ENCODE measurements at places on chromosomes 2 and 18. TPM values are rescaled to one million over a fixed set of nuclear protein-coding genes. Genes with fewer than 3 reads are reported as not detected.

The GNAL gene
- total RNA-seq: 5.1 TPM

The IL36G gene
- total RNA-seq: not detected

The EMILIN2 gene
- total RNA-seq: 5.9 TPM

The L3MBTL4 gene
- total RNA-seq: 0.81 TPM

The TEX44 gene
- total RNA-seq: not detected

The RAB27B gene
- 0.02 TPM for total RNA-seq

The CHPF gene
- total RNA-seq: 25.2 TPM

The GPR35 gene
- total RNA-seq: 0.82 TPM

The PAIP2B gene
- 32.6 TPM for total RNA-seq

The C2orf78 gene
- not detected for total RNA-seq

The BOLL gene
- total RNA-seq: 8.1 TPM

DNA sequence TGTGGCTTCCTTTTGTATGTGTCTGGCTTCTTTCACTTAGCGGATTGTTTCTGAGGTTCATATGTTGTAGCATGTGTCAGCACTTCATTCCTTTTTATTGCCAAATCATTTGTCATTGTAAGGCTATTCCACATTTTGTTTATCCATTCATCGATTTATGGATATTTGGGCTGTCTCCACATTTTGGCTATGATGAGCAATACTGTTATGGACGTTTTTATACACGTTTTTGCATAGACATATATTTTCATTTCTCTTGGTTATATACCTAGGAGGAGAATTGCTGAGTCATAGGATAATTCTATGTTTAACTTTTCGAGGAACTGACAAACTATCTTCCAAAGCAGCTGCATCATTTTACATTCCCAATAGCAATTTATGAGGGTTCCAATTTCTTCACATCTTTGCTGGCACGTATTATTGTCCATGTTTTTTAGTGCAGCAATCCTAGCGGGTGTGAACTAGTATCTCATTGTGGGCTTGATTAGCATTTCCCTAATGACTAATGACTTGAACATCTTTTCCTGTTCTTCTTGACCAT is 48.1 kb upstream of the TBC1D8 start:
- no peaks in the 10 kb centered on the region for H3K36me3 ChIP-seq
- DNase-seq: no peak
- H3K4me3 ChIP-seq: no peak overlapping the region
- no peaks in the 10 kb centered on the region for H3K4me1 ChIP-seq
- no peaks in the 10 kb centered on the region for H3K27me3 ChIP-seq
- H3K27ac ChIP-seq: no peak overlapping the region

GRCh38 chr18:43278355-43278754 is 1.1 kb upstream of the SYT4 start:
- H3K36me3 ChIP-seq: no peaks in the 10 kb centered on the region
- no peak overlapping the region for H3K27ac ChIP-seq
- H3K27me3 ChIP-seq: peaks cover 6% of the 10 kb centered on the region
- H3K4me1 ChIP-seq: no peaks in the 10 kb centered on the region

GRCh38 chr2:167626301-167626700 is 621.1 kb downstream of the STK39 start:
- H3K36me3 ChIP-seq: no peaks in the 10 kb centered on the region
- DNase-seq: no peak
- H3K4me1 ChIP-seq: no peaks in the 10 kb centered on the region
- no peak overlapping the region for H3K4me3 ChIP-seq
- no peaks in the 10 kb centered on the region for H3K27me3 ChIP-seq

DNA sequence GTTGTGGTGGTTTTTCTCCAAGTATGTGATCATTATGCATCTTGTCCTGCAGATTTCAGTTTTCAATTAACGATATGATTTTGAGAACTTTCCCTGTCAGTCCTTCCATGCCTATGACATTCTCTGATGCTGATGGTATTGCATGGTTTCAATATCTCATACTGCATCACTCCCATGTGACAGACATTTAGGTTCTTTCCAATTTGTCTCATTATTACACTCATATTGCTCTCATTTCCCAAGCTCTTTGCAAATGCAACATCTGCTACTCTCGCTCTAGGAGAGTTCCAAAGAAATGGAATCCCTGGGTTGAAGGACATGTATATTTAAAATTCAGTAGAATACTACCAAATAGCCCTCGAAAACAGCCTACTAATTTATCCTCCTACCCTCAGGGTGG is 125.5 kb downstream of the MARCHF4 start:
- H3K27me3 ChIP-seq: no peaks in the 10 kb centered on the region
- H3K4me1 ChIP-seq: no peaks in the 10 kb centered on the region
- no peaks in the 10 kb centered on the region for H3K36me3 ChIP-seq
- DNase-seq: no peak
- no peak overlapping the region for H3K4me3 ChIP-seq

GRCh38 chr2:85760371-85760770 is 6.6 kb downstream of the ATOH8 start:
- H3K27ac ChIP-seq: peak overlapping the region; percentile 13
- DNase-seq: no peak
- H3K4me1 ChIP-seq: peaks cover 83% of the 10 kb centered on the region

DNA sequence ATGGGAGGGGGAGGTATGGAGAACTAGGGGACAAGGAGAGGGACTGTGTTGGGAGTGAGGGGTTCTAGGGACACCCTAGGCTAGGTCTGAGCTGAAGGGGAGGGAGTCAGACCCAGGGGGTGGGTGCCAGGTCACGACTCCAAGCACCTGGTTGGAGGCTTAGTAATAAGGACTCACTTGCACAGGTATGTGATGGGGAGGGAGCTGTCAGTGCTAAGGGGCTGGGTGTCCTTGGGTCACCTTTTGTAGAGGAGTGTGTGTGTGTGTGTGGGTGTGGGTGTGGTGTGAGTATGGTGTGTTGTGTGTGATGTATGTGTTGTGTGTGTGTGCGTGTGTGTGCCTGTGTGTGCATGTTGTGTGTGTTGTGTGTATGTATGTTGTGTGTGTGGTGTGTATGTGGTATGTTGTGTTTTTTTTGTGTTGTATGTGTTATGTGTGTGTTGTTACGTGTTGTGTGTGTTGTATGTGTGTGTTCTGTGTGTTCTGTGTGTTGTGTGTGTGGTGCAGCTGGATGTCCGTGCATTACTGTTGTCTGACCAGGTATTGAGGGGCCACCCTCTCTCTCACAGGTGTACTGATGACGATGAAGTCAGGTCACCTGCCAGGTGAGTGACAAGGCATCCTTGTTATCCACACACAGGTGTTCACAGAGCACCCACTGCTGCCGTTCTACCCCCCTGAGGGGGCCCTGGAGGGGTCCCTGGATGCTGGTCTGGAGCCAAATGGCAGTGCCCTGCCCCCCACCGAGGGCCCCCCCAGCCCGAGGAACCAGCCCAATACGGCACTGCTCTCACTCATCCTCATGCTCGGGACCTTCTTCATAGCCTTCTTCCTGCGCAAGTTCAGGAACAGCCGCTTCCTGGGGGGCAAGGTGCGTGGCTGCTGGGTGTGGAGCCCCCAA is 9.8 kb downstream of the SLC4A3 start:
- H3K27ac ChIP-seq: no peak overlapping the region
- H3K36me3 ChIP-seq: no peaks in the 10 kb centered on the region
- DNase-seq: no peak
- no peaks in the 10 kb centered on the region for H3K4me1 ChIP-seq
- H3K27me3 ChIP-seq: no peaks in the 10 kb centered on the region

- no peak overlapping the region for H3K4me3 ChIP-seq
- no peak for DNase-seq
- no peaks in the 10 kb centered on the region for H3K27me3 ChIP-seq
- H3K27ac ChIP-seq: no peak overlapping the region
- H3K4me1 ChIP-seq: no peaks in the 10 kb centered on the region
Observed at GRCh38 chr2:31196622-31197021, 20.7 kb downstream of the CAPN14 start.

DNA sequence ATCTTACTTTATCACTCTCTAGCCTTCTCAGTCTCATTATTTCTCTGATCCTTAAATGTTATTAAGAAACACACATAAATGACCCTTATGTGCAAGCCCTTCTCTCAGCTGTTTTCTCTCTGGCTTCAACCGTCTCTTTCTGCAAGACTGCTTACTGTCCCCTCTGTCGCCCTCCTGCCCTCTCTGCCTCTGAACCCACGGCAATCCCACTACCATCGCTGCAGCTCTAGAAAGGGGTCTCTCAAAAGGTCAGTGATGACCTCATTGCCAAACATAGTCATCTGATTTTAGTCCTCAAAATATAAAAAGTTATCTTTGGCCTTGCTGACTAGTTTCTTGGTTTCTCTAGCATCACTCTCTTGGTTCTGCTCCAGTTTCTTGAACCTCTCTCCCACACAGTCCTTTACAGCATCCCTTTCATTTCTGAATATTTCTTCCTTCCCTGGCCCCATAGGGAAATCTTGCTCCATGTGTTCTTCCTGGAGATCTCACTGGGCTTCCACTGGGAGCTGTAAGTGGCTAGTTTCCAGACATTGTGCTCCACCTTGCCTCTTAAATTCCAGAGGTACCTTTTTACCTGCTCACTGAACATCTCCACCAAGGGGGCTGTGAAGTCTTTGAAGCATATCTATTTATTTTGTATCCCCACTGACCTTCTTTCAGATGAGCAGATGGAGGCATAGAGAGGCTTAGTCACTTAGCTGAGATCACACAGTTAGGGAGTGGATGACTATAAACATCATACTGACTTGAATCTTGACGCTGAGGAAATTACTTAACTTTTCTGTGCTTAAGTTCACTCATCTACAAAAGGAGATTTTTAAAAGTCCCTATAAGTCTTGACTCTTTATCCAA is 96.2 kb downstream of the PDE1A start:
- no peaks in the 10 kb centered on the region for H3K36me3 ChIP-seq
- H3K4me3 ChIP-seq: no peak overlapping the region
- H3K27ac ChIP-seq: no peak overlapping the region
- no peak for DNase-seq

GRCh38 chr2:226580403-226580802 is 219.2 kb downstream of the IRS1 start:
- no peak overlapping the region for H3K4me3 ChIP-seq
- H3K27ac ChIP-seq: no peak overlapping the region
- H3K27me3 ChIP-seq: no peaks in the 10 kb centered on the region
- DNase-seq: no peak
- peaks cover 12% of the 10 kb centered on the region for H3K4me1 ChIP-seq
- no peaks in the 10 kb centered on the region for H3K36me3 ChIP-seq

DNA sequence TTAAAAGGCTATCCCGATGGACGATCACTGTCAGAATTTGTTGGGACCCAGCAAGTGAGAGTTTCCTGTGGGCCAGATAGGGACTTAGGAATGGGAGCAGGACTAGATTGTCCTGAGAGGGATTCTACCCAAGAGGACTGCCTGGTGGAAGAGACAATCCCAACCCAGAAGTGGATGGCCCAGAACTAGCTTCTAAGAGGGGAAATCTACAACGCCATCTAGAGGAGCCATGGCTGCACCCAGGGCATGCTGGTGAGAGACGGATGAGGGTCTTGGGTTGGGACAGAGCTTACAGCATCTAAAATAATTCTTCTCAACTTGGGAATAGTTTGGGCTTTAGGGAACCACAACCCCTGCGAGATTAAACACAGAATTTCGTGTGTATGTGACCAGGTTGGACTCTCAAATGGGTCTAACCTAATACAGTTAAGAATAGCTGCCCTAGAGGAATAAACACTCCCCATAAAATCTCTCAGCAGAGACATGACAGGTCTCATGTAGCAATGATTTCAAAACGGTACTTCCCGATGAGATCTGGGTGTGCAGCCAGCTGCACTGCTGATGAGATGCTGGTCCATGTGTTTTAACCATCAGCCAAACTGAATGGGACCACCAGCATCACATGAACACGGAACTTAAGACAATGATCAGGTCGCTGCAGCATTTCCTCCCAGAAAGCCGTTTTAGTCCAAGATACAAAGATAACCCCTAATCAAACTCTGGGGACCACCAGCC is 50.8 kb downstream of the CCBE1 start:
- H3K36me3 ChIP-seq: no peaks in the 10 kb centered on the region
- H3K4me1 ChIP-seq: no peaks in the 10 kb centered on the region
- no peak for DNase-seq
- no peak overlapping the region for H3K27ac ChIP-seq
- H3K27me3 ChIP-seq: no peaks in the 10 kb centered on the region

DNA sequence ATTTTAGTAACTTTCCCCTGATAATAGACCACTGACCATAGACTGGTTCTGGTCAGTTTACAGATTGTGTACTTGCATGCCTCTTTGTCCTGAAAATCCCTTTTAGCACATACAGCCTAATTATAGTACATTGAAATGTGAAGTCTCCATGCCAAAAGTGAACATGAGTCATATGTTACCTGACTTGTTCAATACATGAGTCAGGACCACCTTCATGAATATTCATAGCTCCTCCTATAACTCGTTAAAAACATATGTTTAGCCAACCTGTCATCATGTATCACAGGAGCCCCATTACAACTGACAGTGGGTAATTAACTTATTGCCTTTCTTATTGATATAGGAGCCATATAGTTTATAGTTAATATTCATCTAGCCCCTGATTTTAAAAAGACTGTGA is 78.6 kb downstream of the SH3YL1 start:
- H3K4me1 ChIP-seq: no peaks in the 10 kb centered on the region
- no peak overlapping the region for H3K27ac ChIP-seq
- DNase-seq: no peak
- no peak overlapping the region for H3K4me3 ChIP-seq
- no peaks in the 10 kb centered on the region for H3K27me3 ChIP-seq
- no peaks in the 10 kb centered on the region for H3K36me3 ChIP-seq

- no peaks in the 10 kb centered on the region for H3K36me3 ChIP-seq
- no peak for DNase-seq
- no peaks in the 10 kb centered on the region for H3K4me1 ChIP-seq
- H3K27ac ChIP-seq: no peak overlapping the region
- no peak overlapping the region for H3K4me3 ChIP-seq
Observed at GRCh38 chr18:75530118-75530517, 102.6 kb upstream of the SMIM21 start.

DNA sequence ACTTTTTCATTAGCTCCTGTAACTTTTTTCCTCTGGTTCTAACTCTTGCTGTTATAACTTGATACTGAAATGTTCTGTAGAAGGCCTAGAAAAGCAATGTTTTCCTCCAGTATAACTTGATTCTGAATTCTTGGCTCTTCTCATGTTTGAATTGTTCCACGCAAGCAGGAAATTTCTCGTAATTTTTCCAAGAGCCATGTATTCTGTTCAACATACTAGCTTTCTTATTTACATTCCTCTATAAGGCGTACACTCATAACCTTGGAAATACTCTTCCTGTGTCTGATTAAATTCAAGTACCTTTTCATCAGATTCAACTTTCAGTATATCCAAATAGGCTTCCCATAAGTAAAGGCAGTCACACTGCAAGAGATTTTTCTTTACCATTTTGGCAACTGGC is 109.1 kb downstream of the SMAD2 start:
- H3K4me1 ChIP-seq: no peaks in the 10 kb centered on the region
- H3K36me3 ChIP-seq: no peaks in the 10 kb centered on the region
- H3K27me3 ChIP-seq: no peaks in the 10 kb centered on the region
- DNase-seq: no peak
- no peak overlapping the region for H3K4me3 ChIP-seq

- peak overlapping the region; percentile 41 for H3K27ac ChIP-seq
- DNase-seq: no peak
- peaks cover 70% of the 10 kb centered on the region for H3K4me1 ChIP-seq
- no peaks in the 10 kb centered on the region for H3K36me3 ChIP-seq
Observed at GRCh38 chr2:54613794-54614257, 109.6 kb upstream of the EML6 start.

GRCh38 chr2:139165601-139166000 is 385.4 kb upstream of the NXPH2 start:
- no peak overlapping the region for H3K27ac ChIP-seq
- no peak overlapping the region for H3K4me3 ChIP-seq
- no peaks in the 10 kb centered on the region for H3K27me3 ChIP-seq
